ENCODE measurements at places on chromosomes 2 and 18.

- DNase-seq: peak; percentile 42
Measured at GRCh38 chr2:53786352-53786704, 425 bp downstream of the ASB3 start.

GRCh38 chr18:57789759-57790158 is 13.4 kb downstream of the ATP8B1 start:
- no peak for DNase-seq

DNA sequence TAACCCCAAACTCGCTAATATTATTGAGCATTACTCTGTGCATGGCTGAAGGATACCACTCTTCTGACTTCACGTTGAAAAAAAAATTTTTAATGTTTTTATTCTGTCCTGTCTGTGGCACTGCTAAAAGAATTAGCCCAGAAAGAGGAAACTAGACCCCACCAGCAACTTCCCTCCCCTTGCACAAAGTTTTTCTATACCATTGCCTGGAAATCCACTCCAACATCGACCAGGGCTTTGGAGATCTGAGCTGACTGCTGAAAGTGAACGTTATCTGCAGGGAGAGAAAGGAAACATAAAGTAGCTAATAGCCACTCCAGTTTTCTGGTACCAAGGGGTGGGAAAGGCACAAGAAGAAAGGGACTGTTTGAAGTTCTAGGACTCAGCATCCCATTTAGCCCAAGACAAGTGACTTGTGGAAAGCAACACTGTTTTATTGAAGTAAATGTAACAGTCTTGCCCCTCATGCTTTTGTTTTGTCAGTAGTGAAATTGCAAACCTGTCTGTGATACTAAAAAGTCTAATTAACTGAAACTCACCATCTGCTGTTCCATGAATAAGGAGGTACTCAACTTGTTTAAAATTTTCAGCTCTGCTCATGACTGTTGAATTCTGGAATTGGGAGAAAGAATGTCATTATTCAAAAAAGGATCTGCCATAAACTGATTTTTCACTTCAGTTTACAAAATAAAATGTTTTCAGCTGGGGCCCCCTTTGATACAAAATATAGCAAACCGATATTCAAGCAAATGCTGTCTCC is 79.1 kb downstream of the DPP4 start:
- no peak for DNase-seq

DNA sequence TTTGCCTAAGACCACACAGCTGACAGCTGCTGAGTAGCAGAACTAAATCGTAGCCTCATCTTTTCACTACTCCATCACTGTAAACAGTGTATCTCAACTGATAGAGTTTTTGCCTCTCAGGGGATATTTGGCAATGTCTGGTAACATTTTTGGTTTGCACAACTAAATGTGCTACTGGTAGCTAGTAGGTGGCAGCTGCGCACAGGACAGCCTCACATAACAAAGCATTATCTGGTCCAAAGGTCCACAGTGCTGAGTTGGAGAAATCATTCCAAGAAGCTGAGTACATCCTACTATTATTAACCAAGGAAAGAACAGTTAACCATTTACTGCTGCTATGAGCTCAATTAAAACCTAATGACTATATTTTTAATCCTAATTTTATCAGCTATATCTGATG is 6.1 kb upstream of the CCDC102B start:
- DNase-seq: no peak

GRCh38 chr2:225074366-225074765 is 32.1 kb upstream of the DOCK10 start:
- no peak for DNase-seq

DNA sequence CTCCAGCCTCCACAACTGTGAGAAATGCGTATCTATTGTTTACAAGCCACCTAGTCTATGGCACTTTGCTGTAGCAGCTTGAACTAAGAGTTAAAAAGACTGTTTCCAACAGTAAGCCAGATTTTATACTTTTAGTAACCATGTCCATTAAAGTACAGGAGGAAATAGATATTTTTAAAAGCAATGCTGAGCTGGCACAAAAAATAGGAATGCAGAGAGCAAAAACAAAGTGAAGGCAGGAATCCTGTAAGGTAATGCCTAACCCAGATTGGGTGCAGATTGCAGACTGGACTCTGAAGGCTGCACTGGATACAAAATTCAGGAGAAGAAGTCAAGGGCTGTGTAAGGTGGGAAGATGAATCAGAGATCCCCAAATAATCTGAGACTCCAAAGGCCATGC is 55.5 kb downstream of the SH3YL1 start:
- no peak for DNase-seq

DNA sequence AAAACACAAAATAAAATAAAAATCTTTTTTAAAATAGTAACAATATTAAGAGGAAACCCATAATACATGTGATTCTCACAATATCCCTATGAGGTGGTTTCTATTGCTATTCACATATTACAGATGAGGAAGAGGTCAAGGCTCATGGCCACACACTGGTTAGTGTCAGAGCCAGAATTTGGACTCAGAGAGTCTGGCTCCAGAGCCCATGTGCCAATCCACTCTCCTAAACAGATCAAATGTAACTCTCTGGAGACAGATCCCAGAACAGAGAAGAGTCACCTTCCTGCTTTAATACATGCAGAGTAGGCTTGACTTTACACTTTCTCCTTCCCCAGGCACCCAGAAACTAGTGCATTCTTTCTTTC is 10.1 kb upstream of the SLC11A1 start:
- DNase-seq: no peak

- DNase-seq: peak; percentile 81
Measured at GRCh38 chr2:216666461-216667233, 28.7 kb downstream of the IGFBP5 start.

DNA sequence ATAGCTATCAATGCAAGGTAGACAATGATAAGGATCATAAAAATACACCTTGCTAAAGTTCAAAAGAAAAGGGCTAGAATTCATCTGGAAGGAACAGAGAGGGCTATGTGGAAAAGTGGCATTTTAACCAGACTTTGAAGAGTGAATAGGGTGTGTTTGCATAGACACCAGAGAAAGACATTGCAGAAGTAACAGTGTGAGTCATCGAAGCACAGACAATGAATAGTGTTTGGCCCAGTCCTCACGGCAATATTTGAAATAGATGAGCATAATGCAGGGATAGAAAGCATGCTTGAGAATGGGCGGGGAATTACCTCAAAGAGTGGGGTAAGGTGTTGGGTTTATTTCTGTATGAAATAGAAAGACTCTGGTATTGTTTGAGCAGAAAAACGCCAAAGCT is 24.2 kb downstream of the MYT1L start:
- no peak for DNase-seq

GRCh38 chr18:45164551-45164950 is 450.7 kb upstream of the SLC14A2 start:
- peak; percentile 49 for DNase-seq

DNA sequence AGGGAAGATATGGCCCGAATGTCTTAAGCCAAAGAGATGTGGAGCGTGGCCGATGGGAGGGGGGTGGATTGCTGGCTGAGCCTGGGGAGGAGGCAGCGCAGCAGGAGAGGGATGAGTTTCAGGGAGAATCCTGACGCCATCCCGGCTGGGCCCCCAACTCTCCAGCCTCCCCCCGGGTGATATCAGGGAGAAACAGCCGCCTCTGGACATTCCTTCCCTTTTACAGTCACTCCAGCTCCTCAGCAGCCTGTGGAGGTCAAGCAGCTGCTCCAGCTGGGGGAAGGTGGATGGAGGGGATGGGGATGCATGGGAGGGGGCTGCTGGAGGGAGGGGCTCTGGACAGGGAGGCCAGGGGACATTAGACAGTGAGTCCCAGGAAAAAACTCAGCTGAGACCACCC is 9.5 kb upstream of the DES start:
- no peak for DNase-seq

DNA sequence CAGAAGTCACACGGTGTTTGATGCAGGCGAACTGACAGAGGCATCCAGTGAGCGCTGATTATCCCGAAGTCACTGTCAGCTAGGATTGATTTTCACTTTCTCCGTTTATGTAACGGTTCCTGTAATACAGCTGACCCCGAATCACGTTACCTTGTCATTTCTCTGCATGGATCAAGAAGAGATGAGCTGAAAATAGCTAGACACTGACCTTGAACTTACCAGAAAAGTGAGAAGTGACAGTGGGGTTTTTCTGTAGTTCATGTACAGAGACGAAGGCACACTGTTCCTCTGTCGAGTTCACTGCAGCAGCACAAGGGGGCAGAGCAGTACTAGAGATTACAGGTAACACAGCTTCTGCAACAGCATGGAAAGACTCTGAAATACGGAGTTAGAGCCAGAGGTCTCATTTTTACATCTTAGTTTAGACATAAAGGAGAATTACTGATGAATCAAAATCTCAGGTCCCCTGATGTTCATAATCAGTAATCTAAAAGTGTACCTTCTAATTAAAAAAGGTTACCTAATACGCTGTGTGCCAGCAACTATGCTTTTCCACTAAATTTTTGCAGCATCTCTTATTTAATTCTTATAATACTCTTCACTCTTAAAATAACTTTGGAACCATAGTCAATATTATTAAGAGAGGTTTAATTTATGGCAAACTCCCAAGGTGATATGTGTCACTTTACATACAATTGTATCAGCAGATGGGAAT is 33.1 kb downstream of the ARHGAP15 start:
- DNase-seq: no peak

DNA sequence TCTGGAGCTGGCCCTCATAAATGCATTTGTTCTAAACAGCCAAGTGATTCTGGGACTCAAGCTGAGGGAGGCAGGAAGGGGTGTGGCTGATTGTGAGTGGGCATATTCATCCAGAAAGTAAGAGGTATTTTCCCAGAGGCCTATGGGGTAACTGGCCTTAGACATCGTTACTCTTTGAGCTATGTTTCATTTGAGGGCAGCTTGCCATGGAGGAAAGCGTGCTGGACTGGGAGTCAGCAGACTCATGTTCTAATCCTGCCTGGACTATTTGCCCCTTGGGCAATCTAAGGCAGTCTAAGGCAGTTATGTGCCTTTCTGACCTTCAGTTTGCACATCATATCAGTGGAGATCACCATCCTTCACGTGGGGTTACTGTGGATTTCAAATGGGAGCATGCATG is 93.5 kb upstream of the SLC14A2 start:
- DNase-seq: peak; percentile 68

GRCh38 chr2:24617424-24617823 is 126.4 kb downstream of the NCOA1 start:
- DNase-seq: no peak

- no peak for DNase-seq
Measured at GRCh38 chr2:127479866-127480743, 46.2 kb downstream of the IWS1 start.

- DNase-seq: peak; percentile 67
Measured at GRCh38 chr2:30422444-30423040, 24.5 kb upstream of the LCLAT1 start.

GRCh38 chr2:160351956-160352355 is 141.7 kb downstream of the RBMS1 start:
- DNase-seq: no peak

DNA sequence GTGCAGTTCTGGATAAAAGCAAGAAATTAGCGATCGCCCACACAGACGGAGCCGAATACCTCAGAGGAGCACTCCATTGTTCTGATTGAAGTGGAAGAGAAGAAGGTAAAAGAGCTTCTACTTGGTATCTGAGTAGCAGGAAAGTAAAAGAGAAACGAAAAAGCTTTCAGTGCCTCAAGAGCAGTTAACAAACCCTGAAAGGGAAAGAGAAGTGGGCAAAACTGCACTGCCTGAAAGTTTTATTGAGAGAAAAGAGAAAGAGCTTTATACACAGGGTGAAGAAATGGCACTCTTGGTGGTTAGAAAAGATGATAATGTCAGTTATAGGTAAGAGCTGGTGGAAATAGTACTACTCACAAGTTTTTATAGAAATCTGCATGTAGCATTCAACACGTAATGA is 192.8 kb downstream of the CDCA7 start:
- DNase-seq: no peak

- peak; percentile 48 for DNase-seq
Measured at GRCh38 chr18:62281684-62282083, 43.4 kb upstream of the TNFRSF11A start.

DNA sequence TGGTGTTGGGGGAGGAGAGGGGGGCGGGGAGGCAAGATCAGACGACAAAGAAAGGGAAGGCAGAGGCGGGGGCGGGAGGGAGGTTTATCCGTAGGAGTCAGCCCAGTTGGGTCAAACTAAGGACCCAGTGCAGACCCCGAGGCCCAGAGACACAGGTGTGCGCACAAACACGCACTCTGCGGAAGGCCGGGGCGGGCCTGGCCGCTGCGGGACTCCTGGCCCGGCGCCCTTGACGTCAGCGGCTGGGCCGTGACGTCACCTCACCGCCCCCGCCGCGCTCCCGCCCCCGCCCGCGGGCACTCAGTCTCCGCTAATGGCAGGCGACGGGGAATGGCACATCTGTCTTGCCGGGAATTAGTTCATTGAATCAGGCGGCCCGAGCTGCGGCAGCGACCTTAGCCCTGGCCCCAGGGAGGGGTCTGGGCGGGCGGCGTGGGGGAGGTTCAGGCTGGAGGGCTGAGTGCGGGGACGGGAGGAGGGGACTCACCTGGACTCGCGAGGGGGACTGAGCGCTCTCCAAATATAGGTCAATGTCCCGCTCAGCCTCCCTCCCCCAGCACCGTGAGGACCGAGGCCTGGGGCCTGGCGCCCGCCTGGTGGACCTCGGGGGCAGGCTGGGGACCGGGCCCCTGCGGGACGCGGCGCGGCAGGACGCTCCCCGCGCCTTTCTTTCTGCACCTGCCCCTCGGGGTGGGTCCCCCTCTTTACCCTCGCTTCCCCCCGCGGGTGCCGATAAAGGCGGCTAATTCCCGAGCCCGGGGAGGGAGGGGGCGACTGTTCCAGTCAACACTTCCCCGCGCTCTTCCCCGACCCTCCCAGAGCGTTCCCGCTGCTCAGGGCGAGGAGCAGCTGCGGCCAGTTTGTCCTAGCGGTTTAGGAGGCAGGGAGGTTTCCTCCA is 15.5 kb upstream of the ECEL1 start:
- no peak for DNase-seq

- no peak for DNase-seq
Measured at GRCh38 chr2:223950448-223951347, 5.6 kb upstream of the WDFY1 start.

GRCh38 chr2:207046724-207047123 is 107.4 kb downstream of the CPO start:
- peak; percentile 56 for DNase-seq

DNA sequence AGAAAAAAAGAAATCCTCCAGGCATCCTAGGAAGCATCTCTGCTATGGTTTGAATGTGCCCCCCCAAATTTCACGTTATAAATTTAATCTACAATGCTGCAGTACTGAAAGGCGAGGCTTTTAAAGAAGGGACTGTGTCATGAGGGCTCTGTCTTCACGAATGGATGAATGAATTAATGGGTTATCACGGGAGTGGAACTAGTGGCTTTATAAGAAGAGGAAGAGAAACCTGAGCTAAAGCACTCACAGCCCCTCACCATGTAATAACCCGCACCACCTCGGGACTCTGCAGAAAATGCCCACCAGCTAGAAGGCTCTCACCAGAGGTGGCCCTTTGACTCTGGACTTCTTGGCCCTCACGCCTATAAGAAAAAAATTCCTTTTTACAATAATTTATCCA is 27.6 kb downstream of the RNU4ATAC start:
- no peak for DNase-seq

All from GM03348 (cell line).